Omental fat pad (tissue), 4 donors: ENCODE measurements at places on chromosomes 5 and 9. TPM values are rescaled to one million over a fixed set of nuclear protein-coding genes. Genes with fewer than 3 reads are reported as not detected.

PCSK1 gene
- 1.7 TPM for total RNA-seq

DNA sequence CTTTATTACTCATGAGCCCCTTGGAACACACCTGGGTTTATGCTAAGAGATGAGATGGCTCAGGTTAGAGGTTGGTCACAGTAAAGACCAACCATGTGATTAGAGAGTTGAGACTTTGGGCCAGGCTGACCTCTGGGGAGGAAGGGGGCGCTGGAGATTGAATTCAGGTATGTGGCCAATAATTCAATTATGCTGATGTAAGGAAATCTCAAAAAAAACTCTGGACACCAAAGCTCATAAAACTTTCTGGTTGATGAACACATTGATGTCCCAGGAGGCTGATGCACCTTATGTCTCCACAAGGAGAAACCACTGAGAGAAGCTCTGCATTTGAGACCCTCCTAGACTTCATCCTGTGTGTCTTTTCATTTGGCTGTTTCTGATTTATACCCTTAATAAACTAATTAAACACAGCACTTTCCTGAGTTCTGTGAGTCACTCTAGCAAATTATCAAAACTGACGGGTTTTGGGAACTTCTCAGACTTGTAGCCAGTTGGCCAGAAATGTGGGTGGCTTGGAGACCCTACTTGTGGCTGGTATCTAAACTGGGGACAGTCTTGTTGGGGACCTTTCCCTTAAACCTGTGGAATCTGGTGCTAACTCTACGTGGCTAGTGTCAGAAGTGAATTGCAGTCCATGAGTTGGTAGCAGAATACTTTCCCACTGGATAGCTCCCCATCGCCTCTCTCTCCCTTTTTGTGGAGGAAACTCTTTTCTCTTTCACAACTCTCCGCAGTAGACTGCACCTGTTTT, 7.5 kb upstream of the CCL27 start:
- DNase-seq, result no peak

DNA sequence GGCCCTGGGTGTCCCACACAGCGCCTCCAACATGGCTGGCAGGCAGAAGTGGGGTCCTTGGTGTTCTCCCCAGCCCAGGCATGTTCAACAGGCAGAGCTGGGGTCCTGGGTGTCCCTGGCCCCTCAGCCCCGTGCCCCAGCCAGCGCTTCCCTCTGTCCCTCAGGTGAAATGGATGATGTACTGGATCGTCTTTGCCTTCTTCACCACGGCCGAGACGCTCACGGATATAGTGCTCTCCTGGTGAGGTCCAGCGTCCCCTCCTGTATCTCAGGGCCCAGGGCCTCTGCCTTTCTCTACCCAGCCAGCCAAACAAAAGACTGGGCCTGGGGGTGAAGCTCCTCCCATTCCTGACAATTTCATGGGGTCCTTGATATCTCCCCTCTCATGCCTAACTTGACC, 2.4 kb downstream of the REEP2 start:
- DNase-seq, result no peak

DNA sequence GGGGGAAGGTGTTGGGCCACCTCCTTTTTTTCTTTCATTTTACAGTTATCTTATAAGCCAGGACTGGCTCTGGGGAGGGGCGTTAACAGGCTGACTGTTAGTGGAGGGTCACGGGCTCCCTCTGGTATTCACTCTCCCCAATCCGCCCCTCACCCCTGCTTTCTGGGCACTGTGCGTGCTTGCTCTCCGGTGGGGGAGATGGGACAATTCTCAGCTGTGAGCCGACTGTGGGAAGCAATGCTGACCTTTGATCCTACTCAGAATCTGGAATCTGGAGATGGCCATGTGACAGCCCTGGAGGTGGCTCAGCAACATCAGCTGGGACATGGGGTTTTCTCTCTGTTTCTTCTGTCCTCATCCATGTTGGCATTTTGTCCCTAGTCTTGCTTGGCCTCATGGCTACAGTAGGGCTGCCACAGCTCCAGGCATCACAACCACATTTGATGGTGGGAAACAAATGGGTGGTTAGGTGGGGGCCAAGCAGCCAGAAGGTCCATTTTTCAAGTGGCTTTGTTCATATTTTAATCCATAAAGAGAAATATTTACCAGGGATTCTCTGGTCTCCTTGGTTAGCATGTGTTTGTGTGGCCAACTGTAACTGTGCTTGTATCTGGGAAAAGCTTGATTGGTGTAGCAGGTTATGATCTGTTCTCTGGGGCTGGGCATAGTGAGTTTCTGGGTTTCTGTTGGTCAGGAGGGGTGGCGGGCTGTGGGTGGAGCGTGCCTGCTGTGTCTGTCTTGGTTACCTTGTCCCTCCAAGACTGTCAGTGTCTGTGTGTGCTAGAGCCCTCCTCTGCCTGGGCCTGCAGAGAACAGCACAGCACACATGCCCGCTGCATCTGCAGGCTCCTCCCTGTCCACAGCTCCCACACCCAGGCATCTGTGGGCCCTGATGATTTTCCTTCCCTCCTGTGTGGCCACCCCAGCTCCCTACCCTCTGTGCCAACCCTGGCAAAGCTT, 12.4 kb downstream of the WNK2 start:
- no peak for DNase-seq

DNA sequence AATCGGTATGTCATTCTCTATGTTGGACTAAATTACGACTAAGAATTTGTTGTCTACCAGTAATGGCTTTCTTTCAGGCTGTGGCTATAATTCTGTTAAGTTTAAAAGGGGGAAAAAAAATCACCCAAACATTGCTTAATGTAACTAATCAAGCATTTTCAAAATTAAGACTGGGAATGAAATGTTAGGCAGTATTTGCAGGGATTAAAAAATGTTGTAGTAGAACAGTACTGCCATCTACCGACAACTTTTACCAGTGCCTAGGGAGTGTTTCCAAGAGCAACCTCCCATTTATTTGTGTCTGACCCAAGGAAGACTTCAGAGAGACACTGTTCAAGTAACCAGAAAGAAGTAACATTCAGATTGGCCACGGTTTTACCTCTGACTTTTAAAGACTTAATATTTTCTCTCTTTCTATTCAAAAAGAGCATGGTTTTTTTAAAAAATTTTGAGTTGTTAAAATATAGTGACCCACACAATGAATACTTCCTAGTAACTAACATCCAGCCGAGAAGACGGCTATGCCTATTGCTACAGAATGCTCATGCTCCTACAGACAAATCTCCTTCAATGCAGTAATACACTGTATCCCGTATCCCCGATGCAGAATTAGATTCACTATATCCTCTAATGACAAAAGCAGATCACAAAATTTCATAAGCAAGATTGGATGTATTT, 92.4 kb downstream of the ARL15 start:
- DNase-seq, result no peak

SLC25A51 gene
- total RNA-seq, result 57.6 TPM

RASGRF2 gene
- total RNA-seq, result 22.9 TPM

DNA sequence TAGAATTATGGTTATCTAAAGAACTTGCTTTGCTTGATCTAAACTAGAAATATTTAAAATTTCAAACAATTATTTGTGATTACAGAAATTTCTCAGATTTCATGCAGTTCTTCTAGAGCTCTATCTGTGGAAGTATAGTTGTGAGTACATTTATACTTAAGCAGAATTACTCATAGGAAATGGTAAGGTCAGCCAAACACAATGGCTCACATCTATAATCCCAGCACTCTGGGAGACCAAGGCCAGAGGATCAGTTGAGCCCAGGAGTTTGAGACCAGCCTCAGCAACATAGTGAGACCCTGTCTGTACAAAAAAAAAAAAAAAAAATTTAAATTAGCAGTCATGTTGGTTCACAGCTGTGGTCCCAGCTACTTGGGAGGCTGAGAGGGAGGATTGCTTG, 71.0 kb downstream of the INVS start:
- DNase-seq, result no peak

INSL6 gene
- total RNA-seq, result not detected

- DNase-seq, result no peak
These were observed 248.1 kb upstream of the NREP start for GRCh38 chr5:112004867-112005622.

GRCh38 chr5:155665361-155665760, 651.8 kb downstream of the KIF4B start:
- DNase-seq, result no peak

ACOT12 gene
- not detected for total RNA-seq

DNA sequence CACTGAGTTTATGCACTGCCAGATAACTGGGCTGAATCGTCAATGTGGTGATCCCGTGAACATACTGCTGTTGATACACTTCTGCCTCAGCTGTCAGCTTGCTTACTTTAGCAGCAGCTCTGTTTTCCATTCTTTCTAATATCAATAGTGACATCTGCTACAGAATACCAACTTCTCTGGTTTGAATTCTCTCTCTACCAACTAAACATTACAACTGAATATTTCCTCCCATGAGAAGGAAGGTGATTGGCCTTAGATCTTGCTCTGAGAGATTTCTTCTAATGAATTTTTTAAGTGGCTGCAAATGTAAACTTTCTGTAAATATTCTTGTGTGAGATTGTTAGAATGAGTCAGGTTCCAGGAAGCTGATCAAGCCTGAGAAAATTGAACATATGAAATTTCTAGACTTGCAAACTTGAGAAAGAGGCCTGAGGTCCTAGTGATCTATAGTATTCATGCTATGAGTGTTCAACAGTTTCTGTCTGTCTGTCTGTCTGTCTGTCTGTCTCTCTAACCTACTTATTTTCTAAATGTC, 205.5 kb upstream of the CDKN2B start:
- no peak for DNase-seq

DNA sequence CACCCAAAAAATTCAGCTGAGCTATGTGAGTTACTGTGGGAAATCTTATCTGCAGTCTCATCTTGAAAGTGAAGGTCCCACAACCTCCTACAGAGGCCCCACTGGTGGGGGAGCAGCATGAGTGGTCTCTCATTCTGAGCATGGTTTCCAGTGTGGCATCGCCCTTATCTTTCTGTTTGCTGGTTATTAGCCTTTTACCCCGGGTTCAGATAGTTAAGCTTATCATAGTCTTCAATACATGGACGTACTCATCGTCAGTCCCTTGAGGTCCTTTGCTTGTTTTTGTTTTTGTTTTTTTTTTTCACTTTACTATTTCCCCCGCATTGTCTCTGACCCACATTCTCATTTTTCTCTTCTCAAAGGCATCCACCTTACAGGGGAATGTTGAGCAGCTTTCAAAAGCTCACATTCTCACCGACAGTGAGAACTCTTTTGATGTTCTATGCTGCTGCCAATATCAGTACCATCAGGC, 7.7 kb upstream of the HAVCR2 start:
- no peak for DNase-seq

DNA sequence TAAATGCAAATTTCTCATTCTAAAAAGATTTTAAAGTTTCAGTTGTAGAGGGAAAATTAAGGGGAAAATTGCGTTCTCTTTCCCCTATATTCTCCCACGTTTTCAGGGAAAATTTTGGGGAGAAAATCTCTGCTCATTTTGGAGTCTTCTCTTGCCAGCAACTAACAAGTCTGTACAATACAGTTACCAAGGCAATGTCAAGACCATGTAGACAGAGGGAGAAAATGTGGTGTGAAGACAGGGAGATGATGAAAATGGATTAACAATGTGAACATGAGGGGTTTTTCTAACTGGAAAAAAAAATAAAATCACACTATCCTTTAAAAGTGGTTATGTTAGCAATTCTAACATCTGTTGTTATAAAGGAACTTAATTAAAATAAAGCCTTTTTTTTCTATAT, 22.3 kb downstream of the SLC1A3 start:
- no peak for DNase-seq

- no peak for DNase-seq
These were observed 245.4 kb downstream of the EBF1 start for GRCh38 chr5:158854260-158854783.

- no peak for DNase-seq
These were observed 7.9 kb upstream of the KCNMB1 start for GRCh38 chr5:170397059-170397458.

DNA sequence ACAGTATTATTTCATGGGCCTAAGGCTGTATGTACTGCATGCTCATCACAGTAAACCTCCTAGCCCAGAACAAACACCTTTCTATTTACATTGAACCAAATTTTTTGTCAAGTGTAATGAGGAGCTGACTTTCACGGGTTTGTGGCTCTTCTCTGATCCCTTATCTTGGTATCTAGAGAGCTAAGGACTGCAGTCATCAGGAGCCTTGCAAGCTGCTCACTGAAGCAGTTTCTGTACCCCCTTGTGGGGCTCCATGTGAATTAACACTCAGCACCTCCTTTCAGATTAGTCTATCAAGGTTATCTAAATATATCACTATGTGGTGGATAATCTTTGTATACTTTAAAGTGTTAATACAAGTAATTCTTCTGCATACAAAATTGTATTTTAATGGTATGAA, 108.2 kb downstream of the AUH start:
- no peak for DNase-seq

DNA sequence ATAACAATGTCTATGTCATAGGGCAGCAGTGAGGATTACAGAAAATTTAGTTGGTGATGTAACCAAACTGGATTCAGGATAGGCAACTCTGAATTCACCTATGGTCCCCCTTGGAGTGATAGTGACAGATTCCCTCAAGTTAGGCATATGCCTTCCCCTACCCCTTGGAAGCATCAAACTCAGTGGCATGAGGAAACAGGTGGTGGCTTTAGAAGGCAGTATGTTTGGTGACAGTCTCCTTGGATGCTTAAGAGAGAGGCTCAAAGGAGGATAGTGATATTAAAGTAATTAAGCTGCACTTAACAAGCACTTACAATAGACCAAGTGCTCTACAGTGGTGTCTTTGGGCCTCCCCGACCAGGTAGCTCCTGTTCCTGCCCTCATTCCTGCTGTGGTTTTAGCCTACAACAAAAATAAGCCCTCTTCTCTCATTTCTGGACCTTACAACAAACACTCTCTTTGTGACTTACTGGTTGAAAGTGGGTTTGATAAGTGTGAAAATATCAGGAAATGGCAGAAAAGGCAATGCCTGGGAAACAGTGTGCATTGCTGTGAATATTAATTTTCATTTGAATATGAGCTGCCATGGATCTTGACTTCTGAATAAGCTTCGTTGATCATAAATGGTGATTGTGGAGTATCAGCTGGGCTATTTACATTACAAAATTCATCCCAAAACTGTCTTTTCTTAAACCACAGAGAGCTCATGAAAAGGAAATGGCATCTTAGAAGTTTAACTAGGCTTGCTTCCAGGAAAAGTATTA, 29.2 kb downstream of the NR4A3 start:
- no peak for DNase-seq

DNA sequence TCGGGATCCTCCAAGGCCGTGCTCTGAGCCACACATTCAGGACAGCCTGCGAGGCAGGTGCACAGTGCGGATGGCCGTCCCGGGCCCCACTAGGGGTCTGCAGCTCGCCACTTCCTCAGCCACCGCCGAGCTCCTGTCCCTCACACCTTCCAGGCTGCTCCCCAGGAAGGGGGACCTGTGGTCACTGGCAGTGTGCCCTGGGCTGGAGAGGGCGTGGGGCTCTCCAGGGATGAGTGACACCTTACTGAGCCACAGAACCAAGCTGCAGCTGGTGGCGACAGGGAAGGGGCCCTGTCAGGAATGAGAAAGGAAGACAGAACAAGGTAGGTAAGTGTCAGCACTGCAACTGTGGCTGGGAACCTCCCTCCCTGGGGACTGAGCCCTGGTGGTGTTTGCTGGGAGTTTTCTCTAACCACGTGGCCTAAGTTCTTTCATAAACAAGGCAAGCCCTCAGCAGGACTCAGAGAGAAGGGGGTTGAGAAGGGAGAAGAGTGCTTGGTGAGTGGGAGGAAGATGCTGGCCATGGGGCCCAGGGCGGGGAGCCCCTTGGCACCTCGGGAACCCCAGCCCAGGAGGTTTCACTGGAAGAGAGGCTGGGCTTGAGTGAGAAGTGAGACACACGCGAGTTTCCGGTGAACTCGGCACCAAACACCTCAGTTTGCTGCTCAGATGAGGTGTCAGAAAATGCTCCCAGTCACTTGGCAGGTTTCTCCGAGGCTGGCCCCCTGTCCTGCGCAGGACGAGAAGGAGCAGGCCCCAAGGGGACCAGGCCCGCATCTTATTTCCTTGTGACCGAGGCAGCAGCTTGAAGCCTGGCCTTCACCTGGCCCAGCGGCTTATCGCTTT, 5.2 kb downstream of the IL13 start:
- no peak for DNase-seq
